Erythroblast (primary cell): ENCODE measurements at places on chromosomes 4 and X.

DNA sequence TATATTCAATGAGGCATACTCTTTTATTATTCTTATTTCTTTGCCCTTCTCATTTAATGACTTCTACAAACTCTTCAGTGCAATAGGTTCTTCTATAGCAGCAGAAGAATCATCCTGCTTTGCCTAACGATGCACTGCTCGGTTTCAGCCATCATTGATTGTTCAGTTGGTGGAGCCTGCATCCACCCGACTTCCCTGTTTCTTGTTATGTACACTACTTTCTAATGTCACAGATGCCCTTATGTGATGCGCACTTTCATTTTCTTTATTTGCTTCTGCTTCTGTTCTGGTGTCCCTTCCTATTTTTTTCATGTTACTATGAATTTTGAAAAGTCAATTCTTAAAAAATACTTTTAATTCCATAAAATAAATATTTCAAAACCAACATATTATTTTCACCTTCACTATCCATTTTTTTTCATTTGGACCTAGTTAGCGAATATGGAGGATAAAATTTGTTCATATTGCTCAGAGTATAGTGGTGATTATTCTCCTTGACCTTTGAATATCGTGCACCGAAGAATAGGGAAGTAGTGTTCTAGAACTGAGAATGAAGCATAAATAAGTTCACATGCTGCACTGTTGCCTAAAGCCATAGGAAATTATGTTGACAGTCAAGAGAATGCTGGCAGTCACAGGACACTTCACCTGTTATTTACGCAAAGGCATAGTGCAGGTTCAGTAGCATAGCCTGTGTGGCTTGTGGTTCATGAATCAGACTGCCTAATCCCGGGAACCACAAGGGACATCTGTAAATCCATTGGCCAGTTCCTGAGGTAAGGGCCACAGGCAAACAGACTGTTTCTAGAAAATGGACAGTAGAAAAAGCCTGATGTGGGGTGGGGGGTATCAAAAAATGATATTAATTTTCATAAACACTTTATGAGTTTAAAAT lies 21.3 kb upstream of the SFRP2 start:
- no peak for DNase-seq

- no peak for DNase-seq
Observed at GRCh38 chr4:166014411-166014810, 141.4 kb downstream of the TLL1 start.

GRCh38 chr4:72391281-72391680 lies 177.7 kb downstream of the ADAMTS3 start:
- DNase-seq = no peak

- no peak for DNase-seq
Observed at GRCh38 chrX:129769467-129770154, 10.1 kb upstream of the SASH3 start.

- no peak for DNase-seq
Observed at GRCh38 chr4:661231-661630, 12.8 kb downstream of the ATP5ME start.

DNA sequence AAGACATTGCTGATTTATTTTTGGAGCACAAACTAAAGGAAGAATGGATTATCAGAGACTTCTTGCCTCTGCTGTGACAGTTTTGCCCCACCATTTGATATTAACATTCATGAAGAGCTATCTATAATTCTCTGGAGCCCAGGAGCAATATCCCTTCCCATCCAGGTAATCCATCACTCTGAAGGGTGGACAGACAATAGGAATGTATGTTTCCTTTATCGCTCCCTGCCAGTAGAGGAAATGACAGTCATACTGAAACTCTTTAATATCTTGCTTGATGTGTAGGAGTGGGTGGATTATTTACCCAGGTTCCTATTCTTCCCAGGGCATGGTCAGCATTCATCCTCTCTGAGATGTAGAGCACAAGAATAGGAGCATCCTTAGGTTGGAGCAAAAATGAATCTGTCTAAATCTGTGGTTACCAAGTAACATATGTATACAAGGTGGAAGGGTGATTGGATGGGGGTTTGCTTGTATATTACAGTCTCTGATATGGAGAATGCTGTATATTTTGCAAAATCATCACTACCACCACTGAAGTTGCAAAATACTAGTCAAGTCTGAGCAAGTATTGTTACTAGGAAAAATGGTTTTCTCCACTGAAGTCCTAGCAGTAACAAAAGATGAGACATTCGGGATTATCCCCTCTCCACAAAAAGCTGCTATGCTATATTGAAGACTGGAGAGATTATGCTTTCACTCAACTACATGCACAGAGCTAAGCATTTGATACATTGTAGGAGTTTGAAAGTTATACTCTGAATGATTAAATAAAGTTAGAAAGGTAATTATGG lies 151.6 kb downstream of the CBLL2 start:
- DNase-seq = no peak

DNA sequence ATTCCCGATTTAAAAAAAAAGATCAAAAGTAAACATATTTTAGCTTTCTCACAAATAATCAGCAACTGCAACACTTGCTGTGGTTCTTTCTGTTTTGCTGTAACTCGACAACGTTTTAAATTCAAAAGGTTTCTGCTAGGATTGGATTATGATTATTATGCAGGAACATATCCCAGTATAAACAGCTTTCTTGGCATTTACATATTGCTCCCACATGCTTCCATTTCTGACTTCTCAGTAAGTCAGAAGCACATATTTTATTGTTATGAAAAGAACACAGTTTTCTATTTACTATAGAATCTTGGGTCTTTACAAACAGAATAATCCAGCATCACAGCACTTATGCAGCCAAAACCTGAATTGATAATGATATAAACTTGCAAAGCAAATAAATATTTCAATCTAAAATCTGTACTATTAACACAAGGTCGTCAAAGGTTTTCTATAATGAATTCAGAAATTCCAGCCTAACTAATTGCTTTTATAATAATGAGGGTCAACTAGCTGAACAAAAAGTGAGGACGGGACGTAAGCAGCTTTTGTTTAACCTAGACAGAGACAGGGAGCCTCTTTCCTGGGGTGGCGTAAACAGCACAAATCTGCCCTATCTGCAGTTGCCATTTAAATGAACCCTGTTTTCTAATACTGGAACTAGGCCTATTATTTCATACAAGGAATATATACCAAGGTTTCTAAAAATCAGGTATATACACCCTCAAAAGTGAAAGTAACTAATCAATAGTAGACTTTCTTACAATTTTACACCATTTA lies 9.8 kb upstream of the PCDH18 start:
- DNase-seq = no peak

- DNase-seq = no peak
Observed at GRCh38 chr4:4456816-4457578, 70.1 kb downstream of the NSG1 start.
